Testis (tissue), 5 donors: ENCODE measurements at places on chromosomes 1 and 21. TPM values are rescaled to one million over a fixed set of nuclear protein-coding genes. Genes with fewer than 3 reads are reported as not detected.

PDPN gene
- 6.5 TPM for total RNA-seq

RNU1-4 gene
- total RNA-seq, result under 0.01 TPM

ZNF593OS gene
- total RNA-seq, result not detected

COG2 gene
- total RNA-seq, result 34.6 TPM

PNRC2 gene
- 61.5 TPM for total RNA-seq

REN gene
- total RNA-seq, result not detected

ESRRG gene
- total RNA-seq, result 0.93 TPM

AGT gene
- total RNA-seq, result 3.3 TPM

DCDC2B gene
- total RNA-seq, result 1.7 TPM

ELAVL4 gene
- 12.1 TPM for total RNA-seq

FCGR1A gene
- total RNA-seq, result 5.6 TPM

FLG2 gene
- 0.31 TPM for total RNA-seq

SMG7 gene
- total RNA-seq, result 139 TPM

NECTIN4 gene
- total RNA-seq, result 0.63 TPM

NBPF4 gene
- 6.9 TPM for total RNA-seq

RASSF5 gene
- 8.4 TPM for total RNA-seq

LAMC2 gene
- total RNA-seq, result 1.9 TPM

IQCC gene
- total RNA-seq, result 16.3 TPM

ACTN2 gene
- 39.8 TPM for total RNA-seq

GUCA2A gene
- not detected for total RNA-seq

SHISAL2A gene
- total RNA-seq, result 4.8 TPM

- peak; percentile 91 for DNase-seq
Observed at GRCh38 chr1:44808063-44808937, at the start of gene BTBD19. Gene BTBD19 (plus strand): TSS chr1:44808523. CDS start chr1:44808821, 298 bp downstream.

DNA sequence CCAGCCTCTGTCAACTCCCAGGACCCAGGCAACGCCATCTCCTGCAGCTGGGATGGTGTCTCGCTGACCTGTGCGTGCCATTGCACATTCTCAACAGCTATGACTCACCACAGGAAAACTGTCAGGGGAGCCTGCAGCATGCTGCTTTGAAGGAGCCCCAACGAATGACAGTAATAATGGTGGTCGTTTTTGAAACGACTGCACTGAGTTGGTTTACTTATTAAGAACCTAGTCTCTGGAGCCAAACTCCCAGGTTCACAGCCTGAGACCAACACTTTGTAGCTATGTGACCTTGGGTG lies 21.6 kb downstream of the TCEA3 start:
- DNase-seq, result no peak

- no peak for DNase-seq
Observed at GRCh38 chr21:38486706-38487105, 11.6 kb downstream of the ERG start.

- no peak for DNase-seq
Observed at GRCh38 chr1:189654906-189655305, 822.8 kb downstream of the BRINP3 start.

GRCh38 chr1:212244441-212244840 lies 40.8 kb upstream of the PPP2R5A start:
- DNase-seq, result no peak

DNA sequence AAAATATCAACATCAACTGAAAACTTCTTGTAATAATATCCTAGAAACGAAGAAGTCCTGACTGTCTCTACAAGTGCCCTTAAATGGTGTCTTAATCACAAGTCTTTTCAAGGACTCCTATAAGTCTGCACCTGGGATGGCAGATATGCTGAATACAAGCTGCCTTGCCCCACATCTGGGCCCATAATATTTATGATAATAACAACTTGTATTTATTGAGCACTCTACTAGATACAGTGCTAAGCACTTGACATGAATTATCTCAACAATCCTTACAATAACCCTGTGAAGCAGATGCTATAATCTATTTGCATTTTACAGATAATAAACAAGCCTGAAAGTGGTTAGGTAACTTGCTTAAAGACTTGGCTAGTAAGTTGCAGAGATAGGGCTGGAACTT lies 78.0 kb upstream of the ZNF648 start:
- no peak for DNase-seq

DNA sequence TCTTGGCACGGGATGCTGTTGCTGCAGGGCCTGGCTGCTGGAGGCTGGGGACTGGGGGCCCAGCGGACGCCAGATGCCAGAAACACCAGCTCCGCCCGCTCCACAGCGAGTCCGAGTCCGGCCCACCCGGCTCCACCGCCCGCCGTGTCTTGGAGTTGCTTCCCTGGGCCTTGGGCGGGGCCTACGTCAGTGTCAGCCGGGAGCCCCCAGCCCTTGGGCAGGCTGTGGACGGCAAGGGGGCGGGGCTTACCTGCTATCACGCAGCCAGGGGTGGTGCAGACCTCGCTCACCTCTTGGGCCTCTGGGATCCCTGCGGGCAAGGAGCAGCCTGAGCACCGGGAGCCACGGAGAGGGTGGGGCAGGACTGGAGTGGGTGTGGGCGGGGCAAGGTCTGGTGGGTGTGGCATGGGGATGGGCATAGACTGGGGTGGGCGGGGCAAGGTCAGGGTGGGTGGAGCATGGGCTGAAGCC lies 21.8 kb downstream of the MMEL1 start:
- DNase-seq, result peak; percentile 48

DNA sequence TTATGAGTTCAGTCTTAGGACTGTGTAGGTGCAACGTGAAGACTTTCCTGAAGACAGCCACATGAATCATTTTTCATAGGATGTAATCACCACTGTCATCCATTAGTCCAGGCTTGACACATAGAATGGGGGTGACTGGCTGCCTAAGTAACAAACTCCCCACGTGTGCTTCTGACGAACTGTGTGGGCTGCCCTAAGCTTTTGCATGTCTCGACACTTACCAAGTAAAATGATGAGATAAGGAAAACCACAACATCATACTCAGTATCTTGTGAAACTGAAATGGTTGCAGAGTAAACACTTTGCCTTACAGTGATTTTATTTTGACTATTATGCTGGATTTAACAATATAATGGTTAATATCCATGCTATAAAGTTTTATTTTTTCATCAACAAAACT lies 19.5 kb downstream of the ERG start:
- no peak for DNase-seq

GRCh38 chr21:41869771-41870170 lies 9.4 kb downstream of the PRDM15 start:
- no peak for DNase-seq

DNA sequence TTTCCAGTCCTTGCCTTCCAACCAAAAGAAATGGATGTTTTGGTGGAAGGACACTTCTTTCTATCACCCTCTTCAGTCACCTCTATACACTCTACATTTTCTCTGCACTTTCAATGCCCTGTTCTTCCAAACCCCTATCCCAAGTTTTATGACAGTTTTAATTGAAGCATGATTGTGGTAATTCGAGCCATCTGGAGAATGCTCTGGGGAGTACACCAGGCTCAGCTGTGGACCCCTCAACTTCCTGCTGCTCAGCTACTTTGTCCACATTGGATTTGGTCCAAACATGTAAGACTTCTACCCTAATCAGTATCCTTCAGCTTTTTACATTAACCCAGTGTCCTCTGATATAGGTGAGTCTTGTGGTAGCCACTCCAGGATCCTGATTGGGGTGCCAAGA lies 129.6 kb downstream of the SYT2 start:
- DNase-seq, result no peak

DNA sequence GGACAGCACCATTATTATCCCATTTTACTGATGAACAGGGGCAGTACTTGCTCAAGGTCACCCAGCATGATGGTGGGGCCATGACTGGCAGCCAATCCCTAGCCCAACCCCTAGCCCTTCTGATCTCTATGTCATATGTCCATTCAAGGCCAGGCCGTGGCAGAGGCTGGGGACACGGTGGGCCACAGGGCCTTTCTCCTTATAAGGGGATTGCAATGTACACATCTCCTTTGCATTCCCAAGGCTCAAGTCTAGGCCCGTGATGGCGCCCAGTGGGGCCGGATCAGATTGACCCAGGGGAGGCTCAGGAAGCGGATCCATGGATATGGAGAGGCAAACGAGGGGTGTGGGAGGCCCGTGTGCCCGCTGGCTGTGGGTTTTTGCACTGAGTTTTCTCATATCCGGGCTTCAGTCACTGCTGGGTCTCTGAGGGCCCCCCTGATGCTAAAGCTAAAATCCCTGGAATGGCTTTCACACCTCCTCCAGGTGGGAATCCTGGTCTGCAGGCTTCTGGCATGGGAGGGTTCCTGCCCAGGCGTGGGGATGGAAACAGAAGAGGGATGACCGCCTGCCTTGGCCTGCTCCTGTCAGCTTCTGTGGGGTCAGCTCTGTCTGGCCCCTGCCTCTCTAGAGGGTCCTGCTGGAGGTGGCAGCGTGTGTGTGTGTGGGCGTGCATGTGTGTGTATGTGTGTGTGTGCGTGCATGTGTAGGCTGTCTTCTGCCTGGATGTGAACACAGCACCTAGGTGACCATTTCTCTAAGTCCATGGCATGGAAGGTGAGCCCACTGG lies 2.1 kb downstream of the MYOM3 start:
- no peak for DNase-seq

DNA sequence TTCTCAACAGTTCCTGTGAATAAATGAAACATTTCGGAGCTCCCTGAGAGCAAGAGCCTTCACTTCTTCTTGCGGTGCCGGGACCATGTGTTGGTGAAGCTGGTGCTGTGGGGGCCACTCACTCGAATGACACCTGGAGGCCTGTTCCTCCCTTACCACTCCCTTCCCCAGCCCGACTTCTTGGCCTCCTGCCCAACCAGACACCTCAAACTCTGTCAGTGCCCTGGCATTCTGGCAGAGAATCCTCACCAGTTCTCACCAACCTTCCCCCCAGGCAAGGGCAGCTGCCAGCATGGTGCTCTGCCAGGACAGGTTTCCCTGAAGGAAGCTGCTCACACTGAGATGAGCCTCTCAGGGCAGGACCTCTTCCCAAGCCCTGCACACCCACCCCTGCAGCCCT lies 68.3 kb downstream of the MPZL1 start:
- no peak for DNase-seq

GRCh38 chr1:87330057-87330884 lies 1.6 kb downstream of the LMO4 start:
- peak; percentile 49 for DNase-seq

DNA sequence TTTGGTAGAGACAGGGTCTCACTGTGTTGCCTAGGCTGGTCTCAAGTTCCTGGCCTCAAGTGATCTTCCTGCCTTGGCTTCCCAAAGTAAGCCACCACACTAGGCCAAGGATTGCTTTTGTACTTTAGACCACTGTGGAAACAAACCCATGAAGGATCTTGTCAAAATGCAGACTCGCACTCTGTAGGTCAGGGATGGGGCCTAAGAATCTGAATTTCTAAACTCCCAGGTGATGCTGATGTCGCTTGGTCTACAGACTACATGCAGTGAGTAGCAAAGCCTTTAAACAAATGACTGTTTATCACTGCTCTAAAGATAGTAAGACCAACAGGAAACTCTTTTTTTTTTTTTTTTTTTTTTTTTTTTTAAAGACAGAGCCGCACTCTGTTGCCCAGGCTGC lies 54.1 kb upstream of the MUTYH start:
- DNase-seq, result no peak

DNA sequence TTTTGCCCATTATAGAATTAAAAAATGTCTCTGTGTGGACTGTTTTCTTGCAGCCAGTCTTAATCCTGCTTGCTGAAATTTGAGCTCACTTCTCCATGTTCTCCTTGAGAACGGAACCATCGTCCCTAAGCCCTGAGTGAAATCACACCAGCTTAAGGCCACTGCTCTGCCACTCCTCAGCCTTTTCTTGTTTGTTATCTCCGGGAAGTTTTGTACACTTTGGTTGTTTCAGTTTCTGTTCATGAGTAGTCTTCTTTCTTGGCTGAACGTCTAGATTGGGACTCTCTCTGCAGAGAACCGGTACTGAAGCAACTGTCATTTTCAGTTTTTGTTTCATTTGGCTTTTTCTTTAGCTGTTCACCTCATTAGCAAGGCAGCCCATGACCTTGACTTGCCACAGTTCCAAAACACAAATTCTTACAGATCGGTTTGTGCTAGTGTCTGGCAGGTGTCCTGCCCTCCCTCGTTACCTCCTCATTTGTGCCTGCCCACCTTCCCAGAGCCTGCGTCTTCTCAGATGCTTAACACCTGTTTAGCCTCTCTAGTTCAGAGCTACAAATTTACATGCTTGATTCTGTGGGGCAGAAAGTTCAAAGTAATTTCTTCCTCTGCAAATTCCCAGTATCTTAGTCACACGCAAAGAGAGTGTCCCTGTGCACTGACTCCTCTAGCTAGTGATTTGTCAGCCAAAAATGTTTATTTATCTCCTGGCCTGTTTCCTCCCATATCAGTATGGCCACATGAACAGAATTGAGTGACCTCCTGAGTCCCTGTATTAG lies 12.4 kb downstream of the PSEN2 start:
- peak; percentile 36 for DNase-seq

GRCh38 chr21:43849532-43850299 lies 15.3 kb upstream of the AGPAT3 start:
- DNase-seq, result no peak

- DNase-seq, result peak; percentile 88
Observed at GRCh38 chr1:157193702-157194391, 55.7 kb upstream of the ETV3 start.

GRCh38 chr1:244273845-244274619 lies 177.7 kb downstream of the ADSS2 start:
- peak; percentile 51 for DNase-seq

- no peak for DNase-seq
Observed at GRCh38 chr1:227951624-227952373, 4.1 kb upstream of the WNT9A start.

DNA sequence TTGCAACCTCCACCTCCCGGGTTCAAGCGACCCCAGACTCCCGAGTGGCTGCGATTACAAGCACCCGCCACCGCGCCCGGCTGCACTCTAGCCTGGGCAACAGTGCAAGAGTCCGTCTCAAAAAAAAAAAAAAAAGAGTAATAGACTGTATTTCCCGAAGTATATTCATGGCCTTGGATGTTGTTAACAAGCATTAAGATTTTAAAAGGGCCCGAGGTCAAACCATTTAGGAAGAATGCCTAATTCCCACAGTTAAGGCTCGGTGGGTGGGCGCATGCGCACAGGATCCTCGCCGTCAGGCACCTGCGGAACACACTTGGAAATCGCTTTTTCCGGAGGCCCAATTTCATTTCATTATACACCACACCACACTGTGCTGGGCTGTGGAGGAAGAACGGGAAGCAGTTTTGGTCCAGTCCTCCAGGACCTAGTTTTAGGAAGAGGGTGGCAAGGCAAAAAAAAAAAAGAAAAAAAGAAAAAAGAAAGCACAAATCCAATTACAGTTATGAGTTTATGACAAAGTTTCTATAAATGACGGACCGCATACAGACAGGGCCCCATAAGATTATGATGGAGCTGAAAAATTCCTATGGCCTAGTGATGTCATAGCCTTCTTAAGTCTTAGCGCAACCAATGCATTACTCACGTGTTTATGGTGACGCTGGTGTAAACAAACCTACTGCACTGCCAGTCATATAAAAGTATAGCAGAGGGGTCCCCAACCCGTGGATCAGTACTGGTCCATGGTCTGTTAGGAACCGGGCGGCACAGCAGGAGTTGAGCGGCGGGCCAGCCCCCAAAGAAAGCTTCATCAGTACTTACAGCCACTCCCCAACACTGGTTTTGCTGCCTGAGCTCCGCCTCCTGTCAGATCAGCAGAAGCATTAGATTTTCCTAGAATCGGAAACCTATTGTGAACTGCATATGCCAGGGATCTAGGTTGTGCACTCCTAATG lies 38.2 kb downstream of the H3-3A start:
- peak; percentile 51 for DNase-seq

- DNase-seq, result no peak
Observed at GRCh38 chr1:201945157-201945556, 1.2 kb downstream of the LMOD1 start.

GRCh38 chr1:209103092-209103491 lies 480.4 kb upstream of the CAMK1G start:
- DNase-seq, result no peak

- no peak for DNase-seq
Observed at GRCh38 chr1:151585622-151586021, 26.2 kb upstream of the SNX27 start.

- no peak for DNase-seq
Observed at GRCh38 chr1:83900524-83900923, 98.4 kb downstream of the TTLL7 start.
